ENCODE measurements at places on chromosomes 6 and 20.
A peak's percentile ranks its signal among the peaks of the same experiment; 100 is the strongest.

- DNase-seq: no peak
Observed at GRCh38 chr6:102553214-102553613, 1159.7 kb downstream of the GRIK2 start.

DNA sequence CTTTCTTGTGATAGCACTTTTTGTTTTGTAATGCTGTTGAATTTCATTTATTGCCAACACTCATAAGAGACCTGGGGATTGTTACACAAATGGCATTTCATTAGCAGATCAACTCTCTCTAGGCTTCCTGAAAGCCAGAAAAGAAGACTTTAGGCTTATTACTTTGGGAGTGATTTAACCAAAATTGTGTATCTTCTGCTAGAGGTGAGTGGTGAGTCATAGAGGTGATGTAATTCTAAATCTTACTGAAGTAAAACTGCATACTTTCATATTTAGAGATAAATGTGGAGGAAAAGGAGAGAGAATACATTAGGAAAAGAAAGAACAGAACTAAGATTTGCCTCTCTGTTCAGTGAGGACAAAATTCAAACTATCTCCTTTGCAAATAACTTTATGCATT lies 304.7 kb upstream of the RGS17 start:
- DNase-seq: no peak

- no peak for DNase-seq
Observed at GRCh38 chr20:41453010-41453950, 86.7 kb upstream of the EMILIN3 start.

DNA sequence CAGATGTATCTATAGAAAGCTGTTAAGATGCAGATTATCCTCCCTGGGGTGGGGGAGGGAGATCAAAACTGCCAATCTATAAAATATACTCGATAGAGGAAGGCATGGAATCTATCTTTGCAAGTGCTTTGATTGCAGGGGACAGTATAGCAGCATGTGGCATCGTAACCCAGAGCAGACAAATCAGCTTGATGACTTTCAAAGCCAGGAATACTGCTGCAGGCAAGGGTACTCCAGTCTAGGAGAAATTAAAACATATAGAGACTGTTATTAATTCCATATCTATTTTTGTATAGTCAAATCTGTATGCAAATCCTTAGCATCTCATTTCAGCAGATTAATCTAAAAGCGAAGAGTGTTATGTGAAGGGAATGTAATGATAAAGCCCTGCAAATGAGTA lies 159.4 kb downstream of the MMS22L start:
- no peak for DNase-seq

GRCh38 chr6:148398244-148398643 lies 55.6 kb downstream of the SASH1 start:
- DNase-seq: no peak

GRCh38 chr6:11210386-11211138 lies 21.9 kb downstream of the NEDD9 start:
- no peak for DNase-seq

- no peak for DNase-seq
Observed at GRCh38 chr6:163963205-163964120, 548.9 kb downstream of the QKI start.

- no peak for DNase-seq
Observed at GRCh38 chr20:3167738-3168078, 5.6 kb downstream of the LZTS3 start.

GRCh38 chr6:83615025-83615999 lies 93.6 kb downstream of the SNAP91 start:
- peak; percentile 39 for DNase-seq

GRCh38 chr6:3335169-3335568 lies 76.4 kb downstream of the PSMG4 start:
- no peak for DNase-seq

- no peak for DNase-seq
Observed at GRCh38 chr20:7629880-7630279, 310.4 kb downstream of the HAO1 start.

DNA sequence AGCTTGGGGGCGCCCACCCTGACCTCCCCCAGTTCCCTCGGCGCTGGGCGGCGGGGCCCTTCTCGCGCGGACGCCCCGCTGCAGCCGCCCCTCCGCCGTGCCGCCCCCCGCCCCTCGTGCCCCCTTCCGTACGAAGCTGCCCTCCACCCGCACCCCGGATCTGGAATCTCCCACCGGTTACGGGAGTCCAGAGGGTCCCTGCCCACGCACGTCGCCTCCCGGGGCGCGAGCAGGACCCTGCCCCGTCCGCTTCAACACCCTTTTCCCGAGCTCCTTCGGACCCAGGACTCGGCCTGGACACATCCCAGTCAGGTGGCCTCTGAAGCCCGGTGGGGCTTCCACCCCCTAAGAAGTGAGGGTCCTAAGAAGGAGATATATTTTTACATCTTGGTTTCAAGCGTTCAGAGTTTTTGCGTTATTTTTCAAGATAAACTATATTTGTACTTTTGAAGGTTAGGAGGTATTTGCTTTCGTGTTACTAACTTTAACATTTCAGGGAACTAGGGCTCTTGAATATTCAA lies 506 bp downstream of the ARFGAP1 start:
- no peak for DNase-seq

- DNase-seq: no peak
Observed at GRCh38 chr6:42295181-42295580, 77.5 kb upstream of the MRPS10 start.

DNA sequence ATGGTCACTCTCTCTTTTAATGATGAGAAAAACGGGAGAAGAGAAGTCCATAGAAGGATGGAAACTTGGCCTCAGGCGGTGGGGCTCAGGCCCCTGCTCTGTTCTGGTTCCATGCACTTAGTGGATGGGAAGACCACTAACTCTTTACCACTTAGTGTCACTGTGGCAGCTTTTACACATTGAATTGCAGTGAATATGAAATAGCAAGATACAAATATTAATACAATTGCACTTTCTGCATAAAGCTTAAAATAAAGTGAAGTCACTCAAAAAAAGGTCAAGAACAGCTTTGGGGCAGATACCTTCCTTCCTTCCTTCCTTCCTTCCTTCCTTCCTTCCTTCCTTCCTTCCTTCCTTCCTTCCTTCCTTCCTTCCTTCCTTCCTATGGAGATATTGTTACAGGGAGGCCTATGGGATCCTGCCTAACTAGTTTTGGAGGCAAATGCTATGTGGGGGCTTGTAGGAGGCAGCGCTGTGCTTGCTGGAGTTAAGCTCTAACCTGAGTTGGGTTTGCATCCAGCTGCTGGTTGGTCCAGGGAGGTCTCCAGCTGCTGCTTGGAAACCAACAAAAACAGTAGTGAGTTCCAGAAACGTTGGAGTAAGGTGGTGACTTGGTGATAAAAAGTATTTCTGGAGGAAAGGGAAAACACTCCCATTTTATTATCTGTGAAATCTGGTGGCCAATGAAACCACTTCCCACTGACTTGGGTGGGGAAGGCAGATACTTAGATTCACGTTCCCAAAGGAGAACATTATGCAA lies 62.3 kb upstream of the NKX2-2 start:
- no peak for DNase-seq

DNA sequence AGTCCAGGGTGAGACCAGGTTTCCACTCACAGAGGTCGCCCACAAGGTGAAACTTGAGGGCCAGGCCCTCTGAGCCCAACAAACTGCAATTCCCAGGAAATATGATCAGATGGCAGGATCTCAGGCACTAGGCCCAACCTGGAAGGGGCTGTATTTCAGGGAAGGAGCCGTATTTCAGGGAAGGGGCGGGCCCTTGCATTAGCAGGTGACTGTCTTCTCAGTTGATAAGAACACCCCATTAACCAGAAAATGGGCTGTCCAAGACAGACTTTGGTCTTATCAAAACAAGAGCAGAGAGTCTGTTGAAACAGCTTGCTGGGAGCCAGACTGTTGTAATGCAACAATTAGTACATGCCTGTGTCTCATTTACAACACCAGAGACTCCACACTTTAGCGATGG lies 10.9 kb upstream of the BNIP5 start:
- no peak for DNase-seq

DNA sequence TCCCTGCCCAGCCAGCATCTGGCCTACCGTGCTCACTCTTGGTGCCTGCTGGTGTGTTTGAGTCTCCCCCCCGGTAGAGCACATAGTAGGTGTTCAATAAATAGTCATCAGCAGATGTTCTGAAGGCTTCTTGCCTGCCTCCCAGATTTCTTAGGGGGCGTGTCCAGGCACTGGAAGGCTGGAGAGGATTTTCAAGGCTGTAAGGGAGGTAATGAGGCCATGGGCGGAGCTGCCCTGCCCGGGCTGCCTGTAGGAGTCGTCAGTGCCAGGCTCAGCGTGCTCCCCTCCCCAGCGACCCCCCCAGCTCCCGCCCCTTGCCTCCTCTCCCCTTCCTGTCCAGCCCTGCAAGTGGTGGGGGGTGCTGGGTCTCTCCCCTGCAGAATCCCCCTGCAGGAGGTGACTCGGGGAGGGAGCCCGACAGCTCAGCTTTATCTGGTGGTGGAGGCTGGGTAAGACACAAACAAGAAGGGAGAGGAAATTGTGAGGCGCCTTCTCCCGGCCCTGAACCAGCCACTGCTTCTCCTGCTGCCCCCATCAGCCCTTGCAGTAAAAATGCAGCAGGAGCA lies 55.9 kb downstream of the BCAS4 start:
- DNase-seq: no peak

- no peak for DNase-seq
Observed at GRCh38 chr6:167781868-167782267, 44.8 kb upstream of the AFDN start.

DNA sequence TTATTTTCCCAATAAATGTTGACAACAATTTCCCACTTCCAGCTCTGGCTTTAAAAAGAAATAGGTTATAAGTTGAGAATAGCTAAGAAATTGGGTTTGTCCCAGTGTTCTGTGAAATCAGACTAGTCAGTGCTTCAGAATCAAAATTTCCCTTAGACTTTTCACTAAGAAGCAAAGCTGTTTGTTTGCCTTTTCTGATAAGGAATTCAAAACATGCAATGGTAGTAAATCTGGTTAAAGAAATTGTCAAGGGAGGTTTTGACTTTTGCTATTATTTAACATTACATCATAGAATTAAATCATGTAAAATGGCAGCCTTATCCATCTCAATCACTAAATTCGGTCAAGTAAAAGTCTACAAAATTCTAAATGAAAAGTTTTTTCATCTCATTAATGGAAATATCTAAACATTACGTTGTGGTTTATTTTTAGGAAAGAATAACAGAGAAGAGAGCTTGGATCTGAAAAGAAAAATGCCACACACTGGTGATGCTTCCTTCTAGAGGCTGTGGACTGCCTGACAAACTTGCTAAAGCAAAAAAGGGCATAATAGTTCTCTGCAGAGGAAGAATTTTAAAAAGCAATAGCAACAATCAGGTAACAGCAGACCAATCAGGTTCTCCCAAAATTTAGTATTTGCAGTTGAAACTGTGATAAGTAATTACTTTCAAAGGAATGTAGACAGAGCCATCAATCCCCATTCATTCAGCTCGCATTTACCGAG lies 36.4 kb downstream of the PLAGL1 start:
- DNase-seq: no peak

DNA sequence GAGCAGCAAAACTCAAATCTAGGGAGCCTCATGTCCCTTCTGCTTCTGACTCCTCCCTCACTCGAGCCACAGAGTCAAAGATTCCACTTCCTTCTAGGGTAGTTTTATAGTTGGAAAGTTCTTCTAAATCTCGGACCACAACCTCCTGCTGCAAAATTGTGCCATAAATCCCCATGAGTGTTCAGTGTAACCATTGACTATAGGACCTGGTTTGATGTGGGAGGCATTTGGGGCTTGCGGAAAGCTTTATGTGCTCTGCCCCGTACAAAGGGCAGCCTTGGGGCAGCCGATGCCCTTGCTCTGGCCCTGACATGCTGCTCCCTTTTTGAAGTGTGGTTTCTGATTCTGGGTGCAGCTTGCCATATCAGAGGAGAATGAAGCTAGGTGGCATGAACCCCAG lies 43.6 kb upstream of the IER3 start:
- DNase-seq: no peak

DNA sequence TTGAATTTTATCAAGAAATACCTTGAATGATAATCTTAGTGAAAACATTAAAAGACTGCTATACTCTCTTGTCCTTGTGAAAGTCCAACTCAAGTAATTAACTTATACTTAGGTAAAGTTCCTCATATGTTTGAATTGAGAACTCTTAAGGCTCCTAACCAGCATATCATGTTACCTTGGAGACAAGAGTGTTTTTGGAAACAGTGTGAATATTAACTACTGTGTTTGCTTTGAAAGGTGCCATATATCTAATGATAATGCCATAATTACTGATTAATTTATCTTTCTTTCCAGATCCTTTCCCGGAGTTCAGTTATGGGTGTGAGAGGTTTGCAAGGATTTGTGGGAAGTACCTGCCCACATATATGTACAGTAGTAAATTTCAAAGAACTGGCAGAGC lies 10.5 kb downstream of the FAM120B start:
- no peak for DNase-seq

- no peak for DNase-seq
Observed at GRCh38 chr20:8356806-8357205, 224.7 kb downstream of the PLCB1 start.

GRCh38 chr6:133407320-133408100 lies 166.4 kb downstream of the EYA4 start:
- no peak for DNase-seq

DNA sequence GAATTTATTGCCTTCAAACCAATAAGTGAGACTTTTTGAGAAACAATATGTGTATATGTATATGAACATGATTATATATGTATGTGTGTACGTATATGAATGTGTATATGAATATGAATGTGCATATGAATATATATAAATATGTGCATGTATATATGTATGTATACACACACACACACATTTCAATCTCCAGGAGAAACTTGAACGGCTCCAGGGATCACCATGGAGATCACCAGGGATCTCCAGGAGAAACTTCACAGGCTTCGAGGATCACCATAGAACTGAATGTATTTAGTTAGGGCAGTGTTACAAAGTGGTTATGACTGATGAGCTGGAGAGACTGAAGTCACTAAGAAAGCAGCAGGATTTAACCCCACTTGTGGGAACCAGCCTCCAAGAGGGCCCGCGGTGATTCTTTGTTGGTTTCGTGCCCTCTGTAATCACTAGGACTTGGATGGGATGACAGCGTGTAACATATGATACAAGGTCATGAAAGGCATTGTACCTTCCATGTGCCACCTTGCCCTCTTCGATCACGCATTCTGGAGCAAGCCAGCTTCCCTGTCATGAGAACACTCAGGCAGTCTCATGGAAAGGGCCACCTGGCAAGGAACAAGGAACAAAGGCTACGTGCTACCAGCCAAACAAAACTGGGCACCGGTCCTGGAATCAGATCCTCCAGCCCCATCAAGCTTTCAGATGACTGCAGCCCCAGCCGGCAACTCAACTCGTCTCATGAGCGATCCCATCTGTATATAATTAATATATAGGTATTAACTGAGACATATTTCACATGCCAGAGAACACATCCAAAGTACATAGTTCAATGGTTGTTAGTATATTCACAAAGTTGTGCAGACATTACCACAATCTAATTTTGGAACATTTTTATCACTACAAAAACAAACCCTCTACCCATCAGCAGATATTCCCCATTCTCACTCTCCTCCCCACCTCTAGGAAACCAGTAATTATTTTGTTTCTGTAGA lies 8.6 kb downstream of the FAM50B start:
- no peak for DNase-seq

DNA sequence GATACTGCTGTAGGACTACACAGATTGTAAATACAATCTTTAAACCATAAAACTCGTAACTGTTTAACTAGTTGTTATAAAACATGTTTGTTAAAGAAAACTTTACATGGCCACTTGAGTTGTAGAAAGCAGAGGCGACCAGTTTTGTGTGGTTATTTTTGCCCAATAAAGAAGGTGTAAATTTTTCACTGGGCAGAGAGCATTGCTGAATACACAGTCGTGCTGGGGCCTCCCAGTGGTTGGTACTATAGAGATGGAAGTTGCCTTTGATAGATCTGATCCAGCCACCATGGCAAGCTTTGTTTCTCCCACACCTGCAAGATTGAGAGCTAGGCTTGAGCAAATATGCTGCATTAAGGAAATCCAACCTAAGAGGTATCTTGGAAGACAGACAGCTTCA lies 34.0 kb upstream of the YWHAB start:
- no peak for DNase-seq
